Daoy (cell line): ENCODE measurements at places on chromosomes 16 and 17.

GRCh38 chr16:57574086-57574485 is 31.6 kb downstream of the ADGRG5 start:
- DNase-seq = no peak

DNA sequence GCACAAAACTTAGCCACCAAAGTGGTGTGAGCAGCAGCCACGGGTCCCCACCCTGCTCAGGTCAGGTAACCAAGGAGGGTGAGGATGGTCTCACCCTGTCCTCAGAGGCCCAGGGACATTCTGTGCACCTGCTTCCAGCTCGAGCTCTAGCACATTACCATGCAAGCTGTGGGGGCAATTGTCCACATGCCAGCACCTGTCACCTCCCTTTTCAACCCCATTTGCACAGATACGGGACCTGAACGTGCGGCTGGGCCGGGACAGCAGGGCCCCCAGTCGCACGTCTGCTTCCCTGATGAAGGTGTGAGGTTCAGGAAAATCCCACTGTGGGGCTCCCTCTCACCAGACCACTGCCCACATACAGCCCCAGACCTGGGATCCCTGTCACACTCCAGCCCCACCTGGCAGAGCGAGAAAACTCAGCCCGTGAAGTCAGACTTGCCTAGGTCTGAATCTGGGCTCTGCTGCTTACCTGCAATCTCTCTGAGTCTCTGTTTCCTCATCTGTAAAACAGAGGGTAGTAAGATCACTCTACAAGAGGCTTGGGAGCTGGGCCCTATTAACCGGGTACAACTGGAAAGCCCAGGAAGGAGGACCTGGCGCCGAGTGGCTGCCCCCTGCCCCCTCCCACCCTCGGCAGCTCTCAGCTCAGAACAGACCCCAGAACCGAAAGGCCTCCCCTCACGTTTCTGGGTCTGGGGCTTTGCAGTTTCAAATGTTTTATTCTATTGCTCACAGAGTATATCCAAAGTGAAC is 7.9 kb downstream of the WFIKKN2 start:
- DNase-seq = no peak

GRCh38 chr17:17757956-17758845 is 76.9 kb downstream of the RAI1 start:
- DNase-seq = no peak

DNA sequence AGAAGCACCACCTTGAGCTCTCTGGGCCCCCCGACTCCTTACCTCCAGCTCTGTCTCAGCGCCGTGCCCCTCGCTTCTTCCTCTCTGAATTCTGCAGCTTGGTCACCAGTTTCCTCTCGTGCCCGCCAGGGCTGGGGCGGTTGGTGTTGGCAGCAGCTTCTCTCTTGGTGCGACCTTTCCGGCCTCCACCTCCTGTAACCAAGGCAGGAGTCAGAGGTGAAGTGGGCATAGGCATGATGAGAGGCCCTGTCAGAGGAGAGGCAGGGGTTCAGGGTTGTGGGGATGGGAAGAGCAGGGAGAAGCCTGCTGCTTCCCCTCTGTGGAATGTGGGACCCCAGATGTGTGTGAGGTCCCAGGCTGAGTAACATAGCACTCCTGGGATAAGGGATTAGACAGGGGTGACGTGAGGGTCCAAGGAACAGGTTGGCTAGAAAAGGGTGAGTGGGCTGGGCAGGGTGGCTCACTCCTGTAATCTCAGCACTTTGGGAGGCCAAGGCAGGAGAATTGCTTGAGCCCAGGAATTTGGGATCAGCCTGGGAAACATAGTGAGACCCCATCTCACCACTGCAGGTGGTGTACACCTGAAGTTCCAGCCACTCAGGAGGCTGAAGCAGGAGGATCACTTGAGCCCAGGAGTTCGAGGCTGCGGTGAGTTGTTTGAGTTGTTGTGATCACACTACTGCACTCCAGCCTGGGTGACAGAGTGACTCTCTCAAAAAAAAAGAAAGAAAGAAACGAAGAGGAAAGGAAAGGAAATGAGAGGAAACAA is 626 bp downstream of the NUPR1 start:
- DNase-seq = no peak

DNA sequence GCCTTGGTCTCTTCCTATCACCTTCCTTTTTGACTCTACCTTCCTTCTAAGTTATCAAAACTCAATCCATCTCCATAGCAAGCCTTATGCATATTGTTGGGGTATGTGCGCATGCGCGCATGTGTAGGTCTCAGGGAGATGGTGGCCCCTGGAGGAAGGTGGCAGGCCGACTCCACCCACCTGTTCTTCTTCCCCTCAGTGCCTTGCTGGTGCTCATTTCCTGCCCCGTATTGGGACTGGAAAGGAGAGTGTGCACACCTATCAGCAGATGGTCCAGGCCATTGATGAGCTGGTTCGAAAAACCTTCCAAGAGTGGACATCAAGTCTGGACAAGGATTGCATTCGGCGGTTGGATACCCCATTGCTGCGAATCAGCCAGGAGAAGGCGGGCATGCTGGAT is 25.2 kb downstream of the DNAH2 start:
- DNase-seq = peak; percentile 14

- peak; percentile 55 for DNase-seq
These were observed 18.4 kb downstream of the PDILT start for GRCh38 chr16:20385844-20386832.

GRCh38 chr17:15999974-16000827 is 577 bp downstream of the TTC19 start:
- DNase-seq = no peak

DNA sequence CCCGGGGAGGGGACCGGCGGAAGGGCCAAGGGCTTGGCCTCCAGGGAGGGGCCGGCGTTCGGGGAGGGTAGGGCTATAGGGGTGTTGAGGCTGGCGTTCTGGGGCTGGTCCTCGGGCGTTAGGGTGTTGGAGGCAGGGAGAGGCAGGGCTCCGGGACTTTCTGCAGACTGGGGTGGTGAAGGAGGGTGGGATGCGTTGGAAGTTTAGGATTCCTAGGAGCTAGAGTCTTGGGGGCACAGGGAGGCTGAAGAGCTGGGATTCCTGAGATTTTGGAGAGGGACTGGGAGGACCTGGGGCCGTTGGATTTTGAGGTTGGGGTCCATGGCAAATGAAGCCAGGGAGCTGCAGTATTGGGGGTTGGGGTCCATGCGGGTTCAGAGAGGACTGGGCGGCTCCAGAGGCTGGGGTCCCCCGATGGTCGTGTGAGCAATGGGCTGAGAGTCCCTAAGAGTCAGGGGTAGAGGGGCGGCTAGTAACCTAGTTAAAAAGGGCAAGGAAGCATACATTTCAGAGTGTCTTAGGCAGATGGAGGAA is 740 bp downstream of the NFATC2IP start:
- DNase-seq = no peak

DNA sequence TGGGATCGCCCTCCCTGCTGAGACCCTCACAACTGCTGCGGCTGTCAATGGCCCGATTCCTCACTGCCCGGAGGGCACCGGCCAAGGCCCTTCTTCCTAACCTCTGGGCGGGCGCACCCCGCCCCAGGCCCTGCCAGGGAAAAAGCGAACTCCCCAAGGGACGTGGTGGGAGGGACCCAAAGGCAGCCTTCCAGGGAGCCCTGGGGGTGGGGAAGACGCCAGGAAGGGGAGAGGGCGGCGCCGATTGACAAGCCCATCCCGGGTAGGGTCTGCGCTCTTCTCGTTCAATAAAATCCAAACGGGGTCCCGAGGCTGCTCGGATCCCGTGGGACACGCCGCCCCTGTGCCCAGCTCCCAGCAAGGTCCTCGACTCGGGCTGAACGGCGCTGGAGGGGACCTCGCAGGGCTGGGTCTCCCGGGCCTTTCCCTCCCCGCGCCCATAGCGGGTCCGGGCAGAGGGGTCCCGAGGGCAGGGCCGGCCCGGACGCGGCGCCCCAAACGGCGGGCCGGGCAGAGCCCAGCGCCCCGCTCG is 416 bp downstream of the KIFC3 start:
- DNase-seq = peak; percentile 45

DNA sequence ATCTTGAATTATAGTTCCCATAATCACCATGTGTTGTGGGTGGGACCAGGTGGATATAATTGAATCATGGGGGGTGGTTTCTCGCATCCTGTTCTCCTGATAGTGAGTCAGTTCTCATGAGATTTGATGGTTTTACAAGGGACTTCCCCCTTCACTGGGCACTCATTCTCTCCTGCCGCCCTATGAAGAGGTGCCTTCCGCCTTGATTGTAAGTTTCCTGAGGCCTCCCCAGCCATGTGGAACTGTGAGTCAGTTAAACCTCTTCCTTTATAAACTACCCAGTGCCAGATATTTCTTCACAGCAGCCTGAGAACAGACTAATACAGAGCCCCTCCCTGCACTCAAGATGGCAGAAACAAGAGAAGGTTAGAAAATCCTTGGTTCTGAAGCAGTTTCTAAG is 26.4 kb downstream of the LDAF1 start:
- DNase-seq = peak; percentile 28

- DNase-seq = no peak
These were observed 159.8 kb upstream of the SDK2 start for GRCh38 chr17:73803964-73804435.

- no peak for DNase-seq
These were observed 238.8 kb downstream of the STX8 start for GRCh38 chr17:9336817-9337216.

- no peak for DNase-seq
These were observed 5.7 kb upstream of the B9D1 start for GRCh38 chr17:19368229-19368628.

DNA sequence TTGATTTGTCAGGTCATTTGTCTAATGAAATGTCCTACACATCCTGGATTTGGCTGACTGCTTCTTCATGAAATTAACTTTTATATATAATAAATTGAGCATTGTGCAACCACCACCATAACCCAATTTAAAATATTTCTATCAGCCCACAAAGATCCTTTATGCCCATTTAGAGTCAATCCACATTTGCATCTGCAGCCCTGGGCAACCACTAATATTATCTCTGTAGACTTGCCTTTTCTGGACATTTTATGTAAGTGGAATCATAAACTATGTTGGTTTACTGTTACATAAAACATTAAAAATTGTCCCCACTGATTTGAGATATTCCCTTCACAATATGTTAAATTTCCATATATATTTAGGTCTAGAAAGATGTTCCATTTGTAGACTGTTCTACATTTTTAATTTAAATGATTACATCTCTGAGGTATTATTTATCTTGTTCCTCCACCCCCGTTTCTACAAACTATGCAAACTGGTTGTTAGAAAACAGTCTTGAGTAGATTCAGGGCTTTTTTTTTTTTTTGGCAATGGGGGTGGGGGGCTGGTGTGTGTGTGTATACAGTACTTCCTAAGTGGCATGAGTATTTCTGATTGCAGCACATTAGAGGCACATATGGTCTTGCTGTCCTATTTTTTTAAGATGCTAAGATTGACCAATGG is 16.7 kb downstream of the RFWD3 start:
- DNase-seq = no peak

DNA sequence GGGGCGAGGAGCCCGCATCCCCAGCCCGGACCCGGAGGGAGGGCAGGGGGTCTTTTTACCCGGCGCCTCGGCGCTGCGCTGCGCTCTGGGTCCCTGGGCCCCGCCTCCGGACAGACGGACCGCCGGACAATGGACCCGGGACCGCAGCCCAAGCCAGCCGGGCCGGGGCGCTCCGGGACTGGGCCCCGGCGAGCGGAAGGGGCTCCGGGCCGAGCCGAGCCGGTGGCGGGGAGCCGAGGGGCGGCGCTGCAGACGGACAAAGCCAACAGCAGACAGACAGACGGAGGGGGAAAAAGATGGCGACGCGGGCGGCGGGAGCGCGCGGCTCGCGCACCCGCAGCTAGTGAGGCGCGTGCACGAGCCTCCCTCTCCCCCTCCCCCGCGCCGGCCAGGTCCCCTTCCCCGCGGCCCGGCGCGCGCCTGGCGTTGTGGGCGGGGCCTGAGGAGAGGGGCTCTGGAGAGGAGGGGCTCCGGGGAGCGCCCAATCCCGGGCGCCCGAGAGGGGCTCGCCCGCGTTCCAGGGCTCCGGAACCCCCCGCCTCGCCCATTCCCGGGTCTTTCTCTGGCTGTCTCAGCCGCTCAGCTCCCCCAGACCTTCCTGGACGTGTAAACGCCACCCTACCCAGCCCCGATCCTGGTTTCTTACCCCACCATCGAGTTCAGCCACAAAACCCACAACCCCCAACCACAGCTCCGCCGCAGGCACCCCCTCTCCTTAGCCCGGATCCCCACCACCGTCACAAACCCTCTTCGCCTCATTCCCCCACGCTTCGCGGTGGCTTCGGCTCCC is at the start of gene ZNF821:
ZNF821 (minus strand) TSS at position 334 of the 790 bp plus-strand sequence. CDS start 4,236 bp downstream, outside the sequence.
- DNase-seq = peak; percentile 76

GRCh38 chr17:59893676-59894100 is 767 bp downstream of the RPS6KB1 start:
- peak; percentile 28 for DNase-seq

GRCh38 chr16:46748775-46749705 is 896 bp upstream of the MYLK3 start:
- DNase-seq = no peak
